ENCODE measurements at places on chromosomes 2 and 18.

DNA sequence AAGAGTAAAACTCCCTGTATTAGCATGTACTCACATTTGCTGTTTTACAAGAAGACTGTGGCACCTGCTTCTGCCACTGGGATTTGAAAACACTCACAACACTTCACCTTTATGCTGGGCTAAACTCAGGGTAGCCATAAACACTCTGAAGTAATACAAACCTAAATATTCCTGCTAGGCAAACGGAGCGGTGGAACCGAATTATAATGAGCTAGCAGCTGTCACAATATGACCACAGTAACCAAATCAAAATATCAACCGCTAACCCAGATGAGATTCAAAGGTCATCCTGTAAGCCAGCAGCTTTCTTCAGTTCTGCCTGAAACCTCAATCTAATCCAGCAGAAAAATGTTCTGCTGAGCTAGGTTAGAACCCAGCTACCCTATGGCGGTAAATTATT lies 132.1 kb downstream of the TCF4 start:
- DNase-seq: no peak

DNA sequence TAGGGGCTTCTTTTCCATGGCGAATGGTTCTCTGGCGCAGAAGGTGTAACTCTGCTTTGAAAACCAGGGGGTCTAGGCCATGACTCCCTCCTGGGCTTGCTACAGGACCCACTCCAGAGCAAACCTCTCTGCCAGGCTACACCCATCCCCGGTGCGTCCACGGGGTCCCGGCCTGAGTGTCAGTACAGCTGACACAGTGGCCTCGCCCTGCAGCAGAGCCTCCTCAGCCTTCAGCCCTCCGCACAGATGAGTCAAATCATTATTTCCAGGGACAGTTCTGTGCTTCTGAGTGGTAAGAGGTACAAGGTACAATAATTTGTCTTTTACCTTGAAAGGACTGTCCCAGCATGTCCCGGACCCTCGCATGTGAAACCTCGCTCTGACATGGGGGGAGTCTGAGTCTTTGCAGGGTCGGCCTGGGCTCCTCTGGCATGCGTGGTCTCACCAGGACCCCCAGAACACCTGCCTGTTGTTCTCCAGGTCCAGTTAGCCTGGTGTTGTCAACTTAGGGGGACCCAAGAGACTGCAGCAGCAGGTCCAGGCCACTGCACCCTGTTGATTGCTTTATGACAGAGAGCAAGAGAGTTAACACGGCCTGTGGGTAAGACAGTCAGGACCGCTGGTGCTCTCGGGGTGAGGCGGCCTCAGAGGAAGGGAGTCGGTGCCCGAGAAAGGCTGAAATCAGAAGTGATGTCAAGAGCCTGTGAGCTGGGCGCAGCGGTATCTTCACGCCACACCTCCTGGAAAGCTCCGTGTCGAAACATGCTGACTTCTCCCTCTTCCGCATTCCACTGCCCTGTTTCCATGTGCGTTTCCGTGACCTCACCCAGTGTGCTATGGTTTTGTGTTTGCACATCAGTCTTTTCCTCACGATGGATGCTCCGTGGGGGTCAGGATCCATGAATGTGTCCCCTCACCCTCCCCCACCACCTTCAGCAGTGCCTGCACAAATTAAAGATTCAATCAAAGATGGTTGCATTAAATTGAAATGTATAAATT lies 340.1 kb downstream of the EIPR1 start:
- DNase-seq: no peak

GRCh38 chr2:95352310-95353054 lies 50.0 kb upstream of the FAHD2A start:
- DNase-seq: no peak

GRCh38 chr2:8694737-8695136 lies 12.9 kb downstream of the ID2 start:
- no peak for DNase-seq

DNA sequence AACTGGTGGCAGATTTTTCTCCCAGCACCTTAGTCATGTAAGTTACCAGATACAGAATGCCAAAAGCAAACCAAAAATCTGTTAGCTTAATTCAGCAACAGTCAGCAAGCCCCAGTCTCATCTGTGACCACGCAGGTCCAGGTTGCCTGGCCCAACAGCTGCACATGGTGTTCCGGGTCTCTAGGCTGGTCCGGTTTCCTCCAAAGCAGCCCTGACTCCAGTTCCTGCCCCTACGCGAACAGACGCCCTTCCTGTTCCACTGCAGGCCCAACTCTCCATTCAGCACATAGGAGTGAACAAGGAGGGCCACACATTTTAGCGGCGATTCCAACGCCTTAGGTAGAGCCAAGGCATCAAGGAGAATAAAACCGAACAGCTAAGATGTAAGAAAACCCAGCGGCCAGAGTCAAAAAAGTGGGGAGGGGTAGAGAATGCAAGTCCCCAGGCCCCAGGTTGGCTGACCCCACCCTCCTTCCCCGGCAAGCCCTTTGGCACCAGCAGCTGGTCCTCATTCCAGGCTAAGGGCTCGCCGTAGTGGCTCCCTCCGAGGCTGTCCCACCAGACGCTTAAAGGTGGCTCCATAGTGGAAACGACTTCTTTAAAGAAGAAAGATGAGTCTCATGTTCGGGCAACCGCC lies 1.5 kb downstream of the STK25 start:
- DNase-seq: no peak

GRCh38 chr2:209351636-209352035 lies 72.2 kb upstream of the MAP2 start:
- no peak for DNase-seq

GRCh38 chr2:41040782-41041520 lies 589.1 kb upstream of the SLC8A1 start:
- DNase-seq: no peak

GRCh38 chr2:37623971-37624900 lies 47.2 kb downstream of the CDC42EP3 start:
- DNase-seq: no peak

- no peak for DNase-seq
Measured at GRCh38 chr18:77478646-77479442, 229.2 kb downstream of the GALR1 start.

- DNase-seq: no peak
Measured at GRCh38 chr18:32891130-32891529, 118.3 kb upstream of the KLHL14 start.

GRCh38 chr2:183166210-183166609 lies 42.0 kb downstream of the NUP35 start:
- DNase-seq: no peak

- no peak for DNase-seq
Measured at GRCh38 chr2:220396287-220396686, 768.9 kb downstream of the SLC4A3 start.

GRCh38 chr18:34592961-34593382 lies 117.1 kb upstream of the DTNA start:
- DNase-seq: no peak

GRCh38 chr2:237182422-237183123 lies 96.9 kb downstream of the COPS8 start:
- no peak for DNase-seq

DNA sequence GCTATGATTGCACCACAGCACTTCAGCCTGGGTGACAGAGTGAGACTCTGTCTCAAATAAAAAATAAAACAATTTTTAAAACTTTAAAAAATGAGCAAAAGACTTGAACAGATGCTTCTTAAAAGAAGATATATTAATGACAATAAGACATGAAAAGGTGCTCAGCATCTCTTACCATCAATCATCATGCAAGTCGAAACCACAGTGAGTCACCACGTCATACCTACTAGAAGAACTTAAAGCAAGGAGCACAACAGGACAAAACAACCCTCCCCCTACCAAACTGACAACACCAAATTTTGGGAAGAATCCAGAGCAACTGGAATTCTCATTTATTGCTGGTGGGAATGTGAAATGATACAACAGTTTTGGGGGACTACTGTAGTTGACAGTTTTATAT lies 251.6 kb downstream of the BCL2 start:
- DNase-seq: no peak

GRCh38 chr2:168583710-168584521 lies 127.8 kb downstream of the CERS6 start:
- DNase-seq: no peak

GRCh38 chr18:1746131-1746530 lies 825.2 kb downstream of the METTL4 start:
- DNase-seq: no peak

GRCh38 chr2:150047620-150048222 lies 439.7 kb downstream of the RND3 start:
- DNase-seq: no peak

GRCh38 chr2:100393362-100393761 lies 24.1 kb downstream of the CHST10 start:
- no peak for DNase-seq

DNA sequence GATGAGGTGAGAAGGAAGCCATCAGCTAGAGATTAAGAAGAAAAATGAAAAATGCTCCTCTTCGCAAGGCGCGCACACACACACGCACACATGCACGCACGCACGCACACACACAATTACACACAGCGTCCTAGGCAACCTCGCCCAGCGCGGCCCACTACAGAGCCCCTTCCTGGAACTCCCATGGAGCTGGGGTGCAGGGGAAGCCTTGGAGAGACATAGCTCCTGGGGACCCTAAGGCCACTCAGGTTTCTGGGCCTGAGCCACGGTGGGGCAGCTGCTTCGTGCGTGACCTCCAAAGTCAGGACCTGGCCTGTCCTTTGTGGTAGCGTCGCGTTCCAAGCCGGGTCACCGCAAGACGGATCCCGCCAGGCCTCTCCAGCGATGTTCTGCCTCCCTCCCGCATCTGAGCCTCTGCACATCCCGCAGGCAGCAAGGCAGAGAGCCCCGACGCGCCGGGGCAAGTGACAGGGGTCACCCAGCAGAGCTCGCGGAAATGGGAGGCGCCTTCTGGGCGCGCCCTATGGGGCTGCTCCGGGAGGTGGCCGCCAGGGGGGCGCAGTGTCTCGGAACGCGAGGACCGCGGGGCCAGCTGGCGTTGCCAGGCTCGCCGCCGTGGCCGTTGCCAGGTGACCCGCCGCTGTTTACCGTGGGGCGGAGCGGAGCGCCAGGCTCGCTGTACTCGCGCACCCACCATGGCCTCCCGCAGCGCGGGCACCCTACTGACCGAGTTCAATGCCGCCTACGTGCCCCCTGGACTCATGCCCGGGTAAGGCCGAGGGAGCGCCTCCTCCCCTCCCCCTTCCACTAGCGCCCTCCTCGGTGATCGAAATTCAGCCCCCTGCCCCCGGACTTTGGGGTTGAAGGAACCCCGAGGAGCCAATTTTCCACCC lies 79.0 kb downstream of the CIB4 start:
- no peak for DNase-seq

DNA sequence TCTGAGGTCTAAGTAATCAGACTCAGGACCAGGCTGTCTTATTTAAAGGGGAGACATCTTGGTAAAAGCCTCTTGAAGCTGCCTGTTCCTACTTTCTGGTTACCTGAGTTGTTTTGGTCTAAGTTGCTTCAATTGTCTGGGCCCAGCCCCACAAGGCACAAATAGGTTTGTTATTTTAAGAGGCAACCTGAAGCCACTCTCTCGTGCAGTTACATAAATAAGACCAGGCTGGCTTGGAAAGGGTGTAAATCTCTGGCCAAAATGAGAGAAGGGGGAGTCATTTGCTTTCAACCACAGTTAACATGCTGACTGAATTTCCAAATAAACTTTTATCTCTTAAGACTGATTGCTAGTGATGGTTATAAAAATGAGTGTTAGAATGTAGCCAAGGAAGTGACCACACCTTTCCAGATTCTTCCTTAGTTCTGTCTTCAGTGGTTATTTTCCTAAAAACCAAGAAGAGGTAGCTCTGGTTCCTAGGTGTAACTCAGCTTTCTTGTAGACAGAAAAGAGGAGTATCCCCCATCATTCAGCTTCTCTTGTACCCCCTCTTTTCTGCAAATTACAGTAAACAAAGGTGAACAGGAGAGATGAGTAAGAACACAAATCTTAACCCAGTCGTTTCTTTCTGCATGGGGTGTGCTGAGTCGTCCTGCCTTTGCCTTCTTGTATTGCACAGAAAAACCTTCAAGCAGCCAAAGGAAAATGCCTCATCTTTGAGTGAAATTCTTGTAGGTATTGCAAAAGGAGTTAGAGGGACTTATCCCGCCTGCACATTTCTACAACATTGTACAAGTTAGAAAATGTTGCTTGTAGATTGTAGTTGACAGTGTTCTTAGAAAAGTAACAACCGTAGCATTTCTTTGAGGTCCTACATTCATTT lies 161.5 kb upstream of the NT5C1B start:
- no peak for DNase-seq

DNA sequence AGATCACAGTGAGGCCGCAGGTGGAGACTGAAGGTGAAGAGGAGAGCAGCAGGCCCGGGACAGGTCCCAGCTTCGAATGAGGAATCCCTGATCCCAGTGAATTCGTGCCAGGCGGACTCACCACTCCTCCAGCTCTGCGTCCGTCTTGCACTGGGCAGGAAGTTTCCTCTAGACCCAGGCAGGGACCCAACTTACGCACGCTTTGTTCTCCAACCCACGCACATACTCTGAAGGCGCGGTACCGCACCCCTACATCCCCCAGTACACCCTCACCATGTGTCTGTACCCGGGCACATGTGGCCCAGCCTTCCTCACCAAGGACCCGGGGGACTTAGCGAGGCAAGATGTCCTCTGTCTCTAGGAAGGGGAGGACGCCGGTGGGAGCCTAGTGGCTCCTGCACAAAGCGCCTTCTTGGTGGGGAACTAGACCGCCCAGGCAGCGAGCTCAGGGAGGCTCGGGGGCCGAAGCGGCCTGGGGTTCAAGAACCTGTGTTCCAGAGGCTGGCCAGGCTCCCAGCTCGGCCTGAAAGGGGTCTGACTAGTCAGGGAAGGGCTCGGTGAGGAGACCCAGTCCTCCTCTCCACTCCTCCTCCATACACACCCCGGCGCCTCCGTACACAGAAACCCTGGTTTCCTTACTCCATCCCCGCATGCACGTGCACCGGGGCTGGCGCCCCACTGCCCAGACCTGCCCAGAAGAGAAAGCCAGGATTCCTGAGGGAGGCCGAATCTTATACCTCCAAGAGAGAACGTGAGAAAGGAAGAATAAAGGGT lies 38.3 kb upstream of the ATP6V1B1 start:
- DNase-seq: no peak

DNA sequence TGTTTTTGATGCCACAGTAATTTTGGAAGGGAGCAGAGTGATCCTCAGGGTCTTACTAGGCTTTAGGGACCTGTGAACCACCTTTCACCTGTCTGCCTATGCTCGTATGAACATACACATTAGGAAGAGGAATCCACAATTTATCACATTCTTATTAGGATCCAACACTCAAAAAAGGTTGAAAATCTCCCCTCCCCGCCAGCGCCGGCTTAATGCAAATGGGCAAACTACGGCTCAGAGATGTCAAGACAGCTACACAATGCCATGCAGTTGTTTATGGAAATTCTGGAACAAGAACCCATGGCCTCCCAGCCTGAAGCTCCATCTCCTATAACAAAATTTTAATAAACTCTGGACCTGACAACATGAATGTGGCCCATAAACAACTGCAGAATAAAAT lies 375.9 kb upstream of the ACVR2A start:
- no peak for DNase-seq
